NCI-H1930 (cell line): ENCODE measurements at places on chromosomes 5 and 9.

DNA sequence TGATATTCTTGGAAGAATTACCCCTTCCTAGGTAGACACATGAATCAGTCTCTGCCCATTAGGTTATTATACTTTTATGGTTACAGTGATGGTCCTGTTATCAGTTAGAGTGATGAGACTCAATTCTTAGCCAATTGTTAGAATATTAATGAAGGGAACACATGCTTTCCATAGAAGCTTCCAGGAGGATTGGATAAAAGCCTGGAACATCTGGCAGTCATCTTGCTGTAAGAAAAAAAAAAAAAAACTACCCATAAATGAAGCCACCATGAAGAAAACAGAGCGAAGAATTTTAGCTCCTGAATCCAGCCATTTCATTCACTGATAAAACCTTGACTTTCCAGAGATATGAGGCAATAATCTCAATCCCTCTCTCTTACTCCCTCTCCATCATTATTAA, 262.5 kb upstream of the GRIN3A start:
- no peak for DNase-seq

- DNase-seq: no peak
Observed at GRCh38 chr5:151926188-151926587, 1.5 kb upstream of the GLRA1 start.

GRCh38 chr9:3888497-3888858, 362.7 kb upstream of the RFX3 start:
- DNase-seq: no peak

DNA sequence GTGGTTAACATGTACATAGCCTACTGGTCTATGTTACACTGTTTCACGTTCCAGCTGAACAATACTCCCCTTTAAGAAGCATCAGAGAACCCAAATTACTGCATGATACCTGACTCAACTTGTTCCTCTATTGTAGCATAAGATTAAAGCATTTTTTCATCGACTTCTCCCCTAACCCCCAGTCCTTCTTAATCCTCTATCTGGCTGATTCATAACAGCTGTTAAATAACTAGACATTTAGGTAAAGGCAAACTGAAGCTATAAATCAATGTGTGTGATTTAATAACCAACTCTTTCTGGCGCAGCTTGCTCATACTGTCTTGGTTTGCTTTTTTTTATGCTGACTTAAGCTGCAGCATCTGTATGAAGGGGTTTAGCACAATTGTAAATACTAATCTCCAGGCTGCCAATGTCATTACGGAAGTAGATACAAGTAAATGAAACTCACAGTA, 94.2 kb upstream of the MTAP start:
- DNase-seq: no peak

DNA sequence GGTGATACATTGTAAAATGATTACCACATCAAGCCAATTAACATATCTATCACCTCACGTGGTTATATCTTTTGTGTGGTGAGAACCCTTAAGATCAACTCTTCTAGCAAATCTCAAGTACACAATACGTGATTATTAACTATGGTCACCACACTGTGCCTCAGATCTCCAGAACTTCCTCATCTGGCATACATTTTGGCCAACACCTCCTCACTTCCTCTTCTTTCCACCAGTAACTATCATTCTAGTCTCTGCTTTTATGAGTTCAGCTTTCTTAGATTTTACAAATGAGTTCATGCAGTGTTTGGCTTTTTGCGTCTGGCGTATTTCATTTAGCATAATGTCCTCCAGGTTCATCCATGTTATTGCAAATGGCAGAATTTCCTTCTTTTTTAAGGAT, 35.8 kb downstream of the PRKACG start:
- no peak for DNase-seq

GRCh38 chr9:37119907-37120842, at the start of gene ZCCHC7:
TSS of gene ZCCHC7 (plus strand) at chr9:37120574.
- peak; percentile 97 for DNase-seq

DNA sequence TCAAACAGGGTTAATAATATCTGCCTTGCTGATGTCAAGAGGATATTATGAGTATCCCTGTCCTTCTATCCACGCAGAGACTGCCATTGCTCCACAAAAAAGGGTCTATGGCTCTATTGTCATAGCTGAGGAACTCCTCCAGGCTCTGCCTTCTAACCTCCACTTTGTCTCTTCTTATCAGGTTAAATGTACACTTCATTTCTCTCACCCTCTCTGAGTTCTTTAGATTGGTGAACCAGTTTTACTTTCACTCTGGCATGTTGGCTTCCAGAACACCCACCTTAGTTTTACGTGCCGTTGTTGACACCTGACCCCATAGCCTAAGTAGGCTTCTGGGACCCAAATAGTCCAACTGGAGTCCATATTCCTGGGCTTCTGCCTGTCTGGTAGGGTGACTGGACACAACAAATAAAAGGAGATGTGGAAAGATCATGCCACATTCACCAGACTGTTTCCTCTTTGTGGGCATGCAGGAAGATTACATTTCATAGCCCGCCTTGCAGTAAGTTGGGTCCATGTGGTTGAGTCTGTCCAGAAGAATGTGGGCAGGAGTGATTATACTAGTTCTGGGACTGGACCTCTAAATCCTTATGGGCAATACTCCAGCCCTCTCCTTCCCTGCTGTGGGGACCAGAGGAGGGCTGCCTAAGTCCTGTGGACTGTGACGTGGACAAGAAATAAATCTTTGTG, 350.4 kb upstream of the CLINT1 start:
- DNase-seq: no peak

DNA sequence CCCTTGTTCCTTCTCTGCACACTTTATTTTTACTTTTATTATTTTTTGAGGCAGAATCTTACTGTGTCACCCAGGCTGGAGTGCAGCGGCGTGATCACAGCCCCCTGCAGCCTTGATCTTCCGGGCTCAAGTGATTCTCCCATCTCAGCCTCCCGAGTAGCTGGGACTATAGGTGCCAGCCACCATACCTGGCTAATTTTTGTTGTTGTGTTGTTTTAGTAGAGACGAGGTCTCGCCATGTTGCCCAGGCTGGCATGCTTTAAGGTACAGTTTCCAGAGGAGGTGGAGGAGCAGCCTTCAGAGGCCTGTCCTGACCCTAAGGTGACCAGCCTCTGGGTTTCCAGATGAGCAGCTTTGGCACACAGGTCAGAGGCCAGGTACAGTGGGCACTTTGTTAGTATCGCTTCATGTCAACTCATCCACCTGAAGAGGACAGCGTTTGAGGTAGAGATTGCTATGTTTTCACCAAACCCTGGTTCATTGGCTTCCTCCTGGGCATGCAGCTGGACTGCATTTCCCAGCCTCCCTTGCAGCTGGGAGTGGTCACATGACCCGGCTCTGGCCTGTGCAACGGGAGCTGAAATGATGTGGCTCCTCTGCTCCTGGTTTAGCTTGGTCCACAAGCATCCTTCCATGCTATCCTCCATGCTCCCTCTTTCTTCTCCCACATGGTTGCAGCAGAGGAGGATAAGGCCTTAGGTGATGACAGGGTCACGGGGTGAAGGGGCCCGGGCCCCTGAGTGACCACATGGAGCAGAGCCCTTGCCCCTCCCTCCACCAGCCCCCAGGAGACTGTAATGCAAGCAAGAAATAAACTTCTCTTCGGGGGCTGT, 139.3 kb upstream of the IER5L start:
- DNase-seq: no peak

DNA sequence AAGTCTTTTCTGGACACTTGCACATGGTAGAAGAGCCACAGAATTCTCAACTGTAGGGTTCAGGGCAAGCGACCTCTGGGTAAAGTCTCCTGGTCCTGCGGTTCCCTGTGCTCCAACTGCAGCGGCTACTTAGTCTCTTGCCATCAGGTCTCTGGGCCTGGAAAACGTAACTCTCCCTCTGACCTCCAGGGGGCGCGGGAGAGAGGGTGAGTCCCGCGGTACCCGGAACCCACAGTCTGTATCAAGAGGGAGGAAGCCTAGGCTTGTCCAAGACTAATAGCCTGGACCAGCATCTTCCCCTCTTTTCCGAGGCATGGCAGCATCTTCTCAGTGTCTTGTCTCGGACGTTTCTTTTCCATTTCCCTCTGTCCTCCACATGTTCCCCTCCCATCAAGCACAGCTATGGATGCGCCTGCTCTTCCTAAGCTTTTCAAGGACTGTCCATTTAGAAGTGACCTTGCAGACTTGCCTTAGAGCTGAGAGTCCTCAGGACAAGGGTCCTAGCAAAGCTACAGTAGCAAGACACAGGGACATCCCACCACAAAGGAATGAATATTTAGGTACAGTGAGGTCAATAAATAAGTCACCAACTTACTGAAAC, 59.3 kb downstream of the FSTL4 start:
- no peak for DNase-seq
